ENCODE measurements at places on chromosomes 2 and 18. TPM values are rescaled to one million over a fixed set of nuclear protein-coding genes. Genes with fewer than 3 reads are reported as not detected.

Gene POU3F3
- not detected for total RNA-seq

Gene SP3
- total RNA-seq, result 108 TPM

Gene POTEJ
- not detected for total RNA-seq

Gene RBM44
- 0.58 TPM for total RNA-seq

Gene VWA3B
- not detected for total RNA-seq

Gene THUMPD2
- 9.3 TPM for total RNA-seq

Gene CCDC138
- 1.8 TPM for total RNA-seq

Gene PIEZO2
- 3.0 TPM for total RNA-seq

Gene NFE2L2
- 162 TPM for total RNA-seq

Gene FAM228A
- total RNA-seq, result 1.3 TPM

Gene GPR155
- total RNA-seq, result 7.1 TPM

Gene CASP8
- total RNA-seq, result 22.0 TPM

Gene MYO5B
- not detected for total RNA-seq

Gene CD207
- not detected for total RNA-seq

Gene TTN
- 0.50 TPM for total RNA-seq

Gene UBE2E3
- 59.0 TPM for total RNA-seq

Gene ADAM23
- total RNA-seq, result 10.6 TPM

Gene RPL31
- 946 TPM for total RNA-seq

Gene DNPEP
- 90.3 TPM for total RNA-seq

Gene BMP10
- total RNA-seq, result not detected

Gene HOXD8
- 0.44 TPM for total RNA-seq

Gene RNF152
- total RNA-seq, result 14.7 TPM

Gene MATN3
- 1.9 TPM for total RNA-seq

Gene TMEFF2
- 2.8 TPM for total RNA-seq

Gene DSC2
- not detected for total RNA-seq

Gene FAM161A
- total RNA-seq, result 1.3 TPM

Gene CTNNA2
- total RNA-seq, result under 0.01 TPM

Gene GPR35
- 0.99 TPM for total RNA-seq

Gene CIB4
- total RNA-seq, result not detected

Gene LAMA1
- 3.6 TPM for total RNA-seq

Gene CDH20
- total RNA-seq, result not detected

Gene RPRM
- 0.15 TPM for total RNA-seq

Gene MREG
- total RNA-seq, result 6.5 TPM

Gene CAPN14
- 0.33 TPM for total RNA-seq

Data from smooth muscle cell of trachea (primary cell).